ENCODE measurements at places on chromosomes 1 and 21.

DNA sequence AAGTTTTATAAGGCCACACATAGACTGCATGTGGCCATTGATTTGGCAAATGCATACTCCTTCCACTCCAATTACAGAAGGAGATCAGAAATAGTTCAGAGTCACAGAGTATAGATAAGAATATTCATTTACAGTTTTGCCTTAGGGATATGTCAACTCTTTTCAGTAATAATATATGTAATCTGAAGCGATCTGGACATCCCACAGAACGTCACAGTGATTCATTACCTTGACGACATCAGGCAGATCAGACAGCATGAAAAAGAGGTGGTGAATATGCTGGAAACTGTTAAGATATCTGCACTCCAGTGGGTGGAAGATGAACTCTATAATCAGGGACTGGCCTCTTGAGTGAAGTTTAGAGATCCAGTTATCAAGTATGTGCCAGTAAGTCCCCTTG is 240.4 kb downstream of the DPYD start:
- no peak for DNase-seq

GRCh38 chr1:183645531-183645930 is 7.6 kb downstream of the APOBEC4 start:
- DNase-seq: no peak

DNA sequence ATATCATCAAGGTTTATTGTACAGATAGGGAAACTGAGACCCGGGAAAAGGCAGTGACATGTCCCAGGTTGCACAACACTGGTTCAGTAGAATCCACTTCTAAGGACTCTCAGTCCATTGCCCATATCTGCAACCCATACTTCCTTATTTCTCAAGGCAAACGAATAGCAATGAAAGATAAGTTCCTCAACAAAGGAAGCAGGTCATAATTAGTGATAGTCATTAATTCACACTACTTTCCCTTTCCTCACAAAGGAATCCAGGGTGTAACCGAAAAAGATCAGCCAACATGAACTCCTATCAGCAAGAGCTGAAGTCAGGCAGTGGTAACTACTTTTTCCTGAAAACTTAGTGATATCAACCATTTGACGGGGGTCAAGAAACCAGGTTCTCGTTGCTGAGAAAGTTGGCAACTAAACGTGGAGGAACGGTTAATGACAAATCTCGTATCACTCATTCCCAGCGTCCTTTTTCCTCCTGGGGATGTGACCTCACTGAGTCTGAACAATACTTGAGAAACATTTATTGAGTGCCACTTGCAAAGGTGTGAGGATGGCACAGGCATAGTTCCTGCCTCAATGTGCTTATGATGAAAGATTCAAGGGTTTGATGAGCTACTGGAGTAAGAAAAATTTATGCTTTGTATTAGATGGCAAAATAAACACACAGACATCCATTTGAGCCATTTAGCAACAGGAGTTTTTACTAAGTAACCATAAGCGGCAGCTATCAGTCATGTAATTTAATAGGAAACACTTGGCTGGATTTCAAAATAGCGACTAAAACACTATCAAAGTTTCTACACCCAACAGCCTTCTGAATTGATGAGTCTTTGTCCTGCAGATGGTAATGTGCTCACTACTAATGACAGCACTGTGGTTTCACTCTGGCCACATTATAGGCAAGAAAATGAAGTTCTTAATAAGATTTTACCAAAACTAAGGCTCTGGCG is 82.3 kb downstream of the PLPP3 start:
- DNase-seq: no peak

DNA sequence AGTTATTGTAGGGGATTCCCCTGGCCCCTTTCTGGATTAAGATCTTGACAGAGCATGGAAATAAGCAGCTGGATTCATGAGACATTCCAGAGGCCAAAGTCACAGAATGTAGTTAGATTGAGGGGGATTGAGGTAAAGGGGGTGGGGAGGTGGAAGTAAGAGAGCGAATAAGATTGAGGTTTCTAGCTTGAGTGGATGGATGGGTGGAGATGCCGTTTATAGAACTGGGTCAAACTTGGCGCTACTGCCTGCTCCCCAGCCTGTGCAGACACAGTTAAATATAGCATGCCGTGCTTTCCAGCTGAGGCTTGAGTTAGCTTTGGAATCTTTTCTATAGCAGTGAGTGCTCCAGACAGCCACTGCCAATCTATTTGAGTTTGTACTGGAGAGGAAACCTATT is 85.7 kb downstream of the DYRK1A start:
- DNase-seq: no peak

DNA sequence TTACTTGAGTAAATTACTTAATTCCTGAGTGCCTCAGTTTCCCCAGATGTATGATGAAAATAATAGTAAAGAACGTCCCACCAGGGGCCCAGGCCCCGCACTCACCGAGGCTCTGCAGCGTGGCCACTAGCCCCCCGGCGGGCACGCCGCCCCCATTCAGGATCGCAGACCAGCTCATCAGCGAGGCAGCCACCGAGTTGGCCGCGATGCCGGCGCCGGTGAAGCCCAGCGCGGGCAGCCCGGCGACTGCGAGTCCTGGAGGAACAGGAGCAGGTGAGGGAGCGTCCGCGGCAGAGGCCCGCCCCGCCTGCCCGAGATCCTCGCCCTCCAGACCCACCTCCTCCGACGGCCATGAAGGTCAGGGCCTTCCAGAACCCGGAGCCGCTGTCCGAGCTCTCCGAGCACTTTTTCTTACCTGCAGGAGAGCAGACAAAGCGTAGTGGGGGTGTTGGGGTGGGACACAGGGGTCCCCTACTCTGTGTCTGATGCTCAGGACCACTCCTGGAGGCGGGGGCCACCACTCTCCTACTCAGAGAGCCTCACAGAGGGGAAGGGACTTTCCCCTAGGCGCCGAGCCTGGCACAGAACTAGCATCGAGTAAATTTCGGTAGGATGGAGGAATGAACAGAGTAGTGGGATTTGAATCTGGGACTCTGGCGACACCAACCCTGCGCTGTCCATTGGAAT is 3.7 kb downstream of the IFI6 start:
- DNase-seq: no peak

- no peak for DNase-seq
Observed at GRCh38 chr1:183331091-183331742, 87.0 kb downstream of the NMNAT2 start.

DNA sequence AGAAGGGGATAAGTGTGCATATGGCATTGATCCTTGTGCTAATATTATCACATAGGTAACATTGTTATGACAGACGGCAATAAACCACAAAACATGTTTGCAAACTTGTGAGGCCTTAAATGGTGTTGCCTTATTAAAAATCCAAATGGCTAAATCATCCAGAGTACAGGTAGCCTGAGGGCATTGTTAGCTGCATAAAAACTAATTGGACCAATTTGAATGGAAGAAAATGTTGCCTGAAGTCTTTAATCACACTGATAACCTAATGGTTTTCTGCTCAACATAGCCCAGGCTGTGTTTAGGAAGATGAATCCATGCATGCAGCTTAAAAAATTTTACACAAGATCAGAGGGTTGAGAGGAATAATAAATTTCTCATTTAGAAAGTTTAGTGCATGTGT is 19.4 kb upstream of the LRRC53 start:
- DNase-seq: no peak

GRCh38 chr1:62800825-62801306 is 16.9 kb downstream of the ATG4C start:
- DNase-seq: no peak

DNA sequence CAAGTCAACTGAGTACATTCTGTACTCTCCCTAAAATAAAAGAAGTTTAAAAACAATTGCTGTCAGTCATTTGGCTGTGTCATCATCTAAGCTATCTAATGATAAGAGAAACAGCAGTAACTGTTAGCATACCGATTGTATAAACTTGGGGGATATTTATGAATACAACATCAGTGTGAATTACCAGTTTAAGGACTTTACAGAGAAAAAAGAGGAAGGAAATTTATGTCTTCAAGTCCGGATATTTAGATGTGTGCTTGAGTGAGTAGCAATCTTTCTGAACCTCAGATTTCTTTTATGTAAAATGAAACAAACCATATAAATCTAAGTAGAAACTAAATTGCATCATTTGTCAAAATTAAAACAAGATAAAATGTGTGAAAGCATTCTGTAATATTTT is 1557.0 kb downstream of the MRPL39 start:
- DNase-seq: no peak

DNA sequence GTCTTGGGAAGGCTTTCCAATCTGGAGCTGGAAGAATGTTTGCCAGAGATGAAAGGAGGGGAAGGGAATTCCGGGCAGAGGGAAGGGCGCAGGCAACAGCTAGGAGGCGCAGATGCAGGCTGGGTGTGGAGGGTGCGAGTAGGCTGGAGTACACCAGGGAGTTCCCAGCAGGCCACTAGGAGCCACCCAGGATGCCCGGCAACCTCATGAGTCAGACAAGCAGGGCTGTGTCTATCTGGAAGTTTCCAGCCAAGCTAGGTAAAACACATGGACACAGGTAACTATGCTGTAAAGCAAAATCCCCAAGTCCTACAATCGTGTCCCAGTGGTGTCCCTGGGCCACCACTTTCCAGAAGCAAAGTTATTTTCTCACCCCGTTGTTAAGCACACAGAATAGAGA is 990 bp upstream of the NBL1 start:
- peak; percentile 66 for DNase-seq

- DNase-seq: no peak
Observed at GRCh38 chr1:222994511-222995235, 148.4 kb downstream of the TLR5 start.

DNA sequence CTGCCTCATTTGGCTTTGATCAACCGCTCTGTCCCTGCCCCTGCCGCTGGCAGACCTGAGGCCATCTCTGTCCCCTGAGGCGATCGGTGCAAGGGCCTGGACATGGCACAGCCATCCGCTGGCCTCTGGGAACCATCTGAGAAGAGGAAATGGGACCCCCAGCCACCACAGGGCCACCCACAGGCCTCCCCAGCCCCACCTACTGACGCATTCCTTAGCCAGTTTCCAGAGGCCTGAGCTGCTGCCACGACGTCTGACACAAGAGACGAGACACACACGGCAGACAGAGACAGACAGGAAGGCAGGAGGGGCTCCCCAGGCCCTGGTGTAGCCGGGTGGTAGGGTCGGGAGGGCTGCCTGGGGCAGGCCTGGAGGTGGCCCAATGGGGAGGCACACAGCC is 37.3 kb upstream of the EDN2 start:
- DNase-seq: no peak

DNA sequence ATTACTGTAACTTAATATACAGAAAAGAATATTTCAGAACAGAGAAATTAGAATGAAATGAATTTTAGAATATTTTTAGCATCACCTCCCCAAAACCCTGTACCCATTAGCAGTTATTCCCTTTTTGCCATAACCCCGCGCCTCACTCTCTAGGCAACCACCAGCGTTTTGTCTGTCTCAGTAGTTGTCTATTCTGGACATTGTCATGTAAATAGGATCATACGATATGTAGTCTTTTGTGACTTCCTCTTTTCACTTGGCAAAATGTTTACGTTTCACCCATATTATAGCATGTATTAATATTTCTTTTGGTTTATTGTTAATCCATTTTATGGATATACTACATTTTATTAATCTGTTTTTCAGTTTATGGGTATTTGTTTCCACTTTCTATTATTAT is 24.9 kb downstream of the SOAT1 start:
- no peak for DNase-seq

- no peak for DNase-seq
Observed at GRCh38 chr1:114336360-114336759, 174.6 kb downstream of the TRIM33 start.

GRCh38 chr1:194068446-194069167 is 882.2 kb upstream of the B3GALT2 start:
- no peak for DNase-seq

DNA sequence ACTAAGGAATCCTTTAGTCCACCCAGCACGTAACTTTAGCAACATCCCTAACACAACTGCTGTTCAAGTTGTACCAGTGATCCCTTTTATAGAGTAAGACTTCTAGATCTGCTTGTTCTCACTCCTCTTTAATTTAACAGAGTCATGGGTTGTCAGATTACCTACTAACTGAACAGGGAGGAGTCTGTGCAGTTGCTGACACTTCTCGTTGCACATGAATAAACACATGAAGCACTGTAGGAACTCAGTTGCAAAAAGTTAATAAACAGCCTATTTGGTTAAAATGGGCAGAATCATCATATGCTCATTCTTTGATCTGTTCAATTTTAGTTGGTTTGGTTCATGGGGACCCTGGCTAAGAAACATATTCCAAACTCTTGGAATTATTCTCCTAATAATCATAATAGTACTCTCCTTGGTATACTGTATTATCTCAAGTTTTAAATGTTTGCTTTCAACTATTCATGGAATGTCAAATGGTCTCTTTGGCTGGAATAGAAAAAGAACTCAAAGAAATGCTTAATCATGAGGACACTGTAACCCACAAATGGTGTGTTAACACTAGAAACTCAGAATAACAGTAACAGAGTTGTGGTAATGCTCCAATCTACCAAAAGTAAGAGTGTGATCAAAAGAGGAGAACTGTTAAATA is 15.6 kb downstream of the PLPPR5 start:
- DNase-seq: no peak

DNA sequence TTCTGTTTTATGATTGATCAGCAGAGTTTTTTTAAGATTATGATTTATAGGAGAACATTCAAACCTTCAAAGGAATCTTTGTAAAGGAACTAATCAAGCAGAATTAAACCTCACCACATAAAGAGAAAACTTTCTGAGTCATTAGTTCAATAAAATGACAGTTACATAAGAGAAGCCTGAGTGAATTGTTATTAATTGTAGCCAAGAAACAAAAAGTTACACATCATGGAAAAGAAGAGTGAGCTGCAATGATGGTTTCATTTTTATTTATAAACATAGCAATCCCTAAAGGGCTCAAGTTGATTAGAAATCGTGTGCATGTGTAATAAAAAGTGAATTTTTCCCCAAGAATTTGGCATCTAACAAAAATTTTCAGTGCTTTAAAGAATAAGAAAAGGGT is 731.4 kb downstream of the LTN1 start:
- DNase-seq: no peak

DNA sequence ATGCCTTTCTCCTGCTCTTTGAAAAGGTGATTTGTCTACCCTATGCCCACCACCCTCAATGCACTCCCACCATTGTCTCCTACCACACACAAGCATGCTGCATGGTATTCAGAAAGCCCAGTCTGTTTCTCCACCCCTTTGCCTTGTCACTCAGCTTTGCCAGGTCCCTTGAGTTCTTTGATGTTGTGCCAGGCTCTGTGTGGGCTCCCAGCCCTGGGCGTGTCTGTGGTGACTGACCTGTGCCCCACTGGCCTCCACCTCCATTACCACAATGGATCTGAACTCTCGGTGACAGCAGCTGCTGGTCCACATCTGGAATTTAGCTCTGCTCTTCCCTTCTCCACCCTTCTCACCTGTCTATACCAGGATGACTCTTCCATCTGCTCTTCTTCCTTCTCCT is 34.9 kb downstream of the ATP2B4 start:
- no peak for DNase-seq

GRCh38 chr1:89567797-89568196 is 43.2 kb downstream of the LRRC8B start:
- no peak for DNase-seq

DNA sequence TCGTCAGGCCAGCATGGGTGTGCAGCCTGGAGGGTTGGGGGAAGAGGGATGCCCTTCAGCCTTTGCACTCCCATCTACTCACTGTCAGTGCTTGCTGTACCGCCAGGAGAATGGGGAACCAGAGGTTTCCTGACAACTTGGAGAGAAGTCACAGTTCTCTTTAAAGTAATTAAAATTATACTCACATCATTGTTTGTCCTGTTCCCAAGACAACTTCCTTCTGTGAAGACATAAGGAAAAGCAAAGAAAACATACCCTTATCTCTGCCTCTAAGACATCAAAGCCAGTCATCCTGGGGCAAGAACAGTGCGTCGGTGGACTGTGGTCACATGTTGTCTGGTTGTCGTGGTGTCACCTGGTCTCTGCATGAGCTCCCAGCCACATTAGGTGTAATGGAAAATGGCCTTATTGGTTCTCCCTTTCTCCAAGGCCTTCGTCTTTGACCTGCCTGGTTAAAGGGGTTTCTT is 17.6 kb downstream of the TRAF5 start:
- DNase-seq: no peak
